T47D (cell line): ENCODE measurements at places on chromosomes 2 and 18.

DNA sequence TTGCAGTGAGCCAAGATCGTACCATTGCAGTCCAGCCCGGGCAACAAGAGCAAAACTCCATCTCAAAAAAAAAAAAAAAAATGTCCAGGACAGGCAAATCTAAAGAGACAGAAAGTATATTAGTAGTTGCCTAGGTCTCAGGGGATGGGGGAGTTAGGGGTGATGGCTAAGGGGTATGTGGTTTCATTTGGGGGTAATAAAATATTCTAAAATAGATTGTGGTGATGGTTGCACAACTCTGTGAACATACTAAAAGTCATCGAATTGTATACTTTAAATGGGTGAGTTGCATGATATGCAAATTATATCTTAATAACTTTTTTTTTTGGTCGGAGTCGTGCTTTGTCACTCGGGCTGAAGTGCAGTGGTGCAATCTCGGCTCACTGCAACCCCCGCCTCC, 34.2 kb upstream of the ACTR2 start:
- no peak for DNase-seq

DNA sequence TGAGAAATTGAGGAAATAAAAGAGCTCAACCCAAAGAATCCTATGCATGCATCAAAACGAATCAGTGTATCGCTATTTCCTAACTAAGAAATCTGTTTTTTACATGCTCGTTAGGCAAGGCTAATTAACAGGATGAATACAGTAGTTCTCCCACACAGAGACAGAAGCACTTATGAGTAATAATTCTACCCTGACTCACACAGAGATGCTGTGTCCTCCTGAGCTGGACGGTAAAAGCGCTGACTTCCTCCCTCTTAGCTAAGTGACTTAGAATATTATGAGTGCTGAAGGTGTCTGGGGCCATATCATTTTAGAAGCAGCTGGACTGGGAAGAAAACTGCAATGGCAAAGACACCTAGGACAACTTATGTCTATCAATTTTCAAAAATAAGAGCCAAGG, 18.5 kb downstream of the PLEKHM3 start:
- DNase-seq: no peak

DNA sequence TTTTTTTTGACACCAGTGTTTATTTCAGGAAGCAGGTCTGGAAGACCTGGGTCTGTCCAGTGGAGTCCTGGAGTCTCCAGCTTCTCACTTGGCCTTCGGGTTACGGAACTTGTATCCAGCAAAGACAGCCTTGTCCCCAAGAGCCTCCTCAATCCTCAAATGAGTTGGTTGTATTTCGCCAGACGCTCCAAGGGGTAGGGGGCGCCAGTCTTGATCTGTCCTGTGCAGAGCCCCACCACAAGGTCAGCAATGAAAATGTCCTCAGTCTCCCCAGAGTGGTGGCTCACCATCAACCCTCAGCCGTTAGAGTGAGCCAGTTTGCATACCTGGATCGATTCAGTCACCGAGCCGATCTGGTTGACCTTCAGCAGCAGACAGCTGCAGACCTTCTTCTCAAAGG, 21.9 kb downstream of the ASXL2 start:
- DNase-seq: no peak

DNA sequence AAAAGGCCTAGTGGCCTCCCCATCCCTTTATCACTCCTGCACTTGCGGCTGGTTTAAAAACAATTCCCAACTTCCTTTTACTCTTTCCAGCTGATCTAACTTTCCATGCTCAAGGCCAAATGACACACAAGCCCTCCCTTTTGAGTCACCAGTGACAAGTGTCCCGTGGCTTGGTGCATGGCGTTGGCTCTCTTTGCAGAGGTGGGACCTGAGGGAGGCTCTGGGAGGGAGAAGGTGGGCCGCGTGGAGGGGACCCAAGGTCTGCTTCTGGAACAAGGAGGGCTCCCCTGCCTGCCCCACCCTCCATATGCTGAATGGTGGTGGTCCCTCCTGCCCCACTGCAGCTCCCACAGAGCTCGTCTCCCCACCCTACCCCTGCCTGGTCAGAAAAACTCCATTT, 30.8 kb upstream of the HPCAL1 start:
- no peak for DNase-seq

DNA sequence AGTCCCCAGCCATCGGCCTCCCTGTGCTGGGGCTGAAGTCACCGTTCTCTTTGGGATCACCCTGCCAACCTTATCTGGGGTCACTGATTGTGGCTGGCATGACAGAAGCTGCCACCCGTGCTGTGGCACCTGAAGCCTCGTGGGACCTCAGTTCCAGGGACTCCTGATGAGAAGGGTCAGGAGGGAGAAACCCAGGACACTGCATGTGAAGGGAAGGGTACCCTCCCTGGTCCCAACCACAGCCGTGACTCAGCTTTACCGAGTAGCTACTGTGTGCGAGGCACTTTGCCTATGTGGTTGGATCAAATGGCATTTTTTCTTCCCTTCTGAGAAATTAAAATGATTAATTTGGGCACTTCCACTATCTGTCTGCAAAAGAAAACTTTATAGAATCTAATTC, 64.4 kb downstream of the SP110 start:
- no peak for DNase-seq

GRCh38 chr18:13538630-13539029, 187.7 kb downstream of the FAM210A start:
- DNase-seq: no peak

DNA sequence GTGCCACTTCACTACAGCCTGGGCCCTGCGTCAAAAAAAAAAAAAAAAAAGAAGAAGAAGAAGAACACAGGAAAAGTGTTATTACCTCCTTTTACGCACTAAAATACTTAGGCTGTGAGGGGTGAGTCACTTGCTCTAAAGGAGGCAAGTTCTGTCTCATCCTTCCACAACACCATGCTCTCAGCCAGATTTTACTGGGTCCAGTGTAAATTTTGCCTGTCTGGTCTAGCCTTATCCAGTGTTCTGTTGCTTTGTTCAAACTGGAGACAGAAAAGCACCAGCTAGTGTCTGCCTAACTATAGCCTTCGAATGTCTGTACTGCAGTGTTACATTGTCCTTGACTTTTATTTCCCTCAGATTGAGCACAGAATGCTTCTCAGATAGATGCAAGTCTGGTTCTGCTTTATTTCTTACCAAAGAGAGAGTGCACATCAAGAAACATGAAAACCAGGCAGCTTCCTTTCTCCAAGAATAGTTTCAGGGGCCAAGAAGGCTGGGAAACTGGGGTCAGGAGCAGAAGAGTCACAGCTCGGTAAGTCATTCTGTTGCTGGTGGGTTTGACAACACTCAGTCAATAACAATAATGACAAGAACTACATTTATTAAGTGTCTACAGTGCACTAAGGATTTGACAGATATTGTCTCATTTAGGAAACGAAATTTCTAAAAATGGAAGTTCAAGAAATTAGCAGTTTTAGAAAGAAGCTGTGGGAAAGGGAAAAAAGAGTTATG, 3.1 kb upstream of the MSGN1 start:
- no peak for DNase-seq

DNA sequence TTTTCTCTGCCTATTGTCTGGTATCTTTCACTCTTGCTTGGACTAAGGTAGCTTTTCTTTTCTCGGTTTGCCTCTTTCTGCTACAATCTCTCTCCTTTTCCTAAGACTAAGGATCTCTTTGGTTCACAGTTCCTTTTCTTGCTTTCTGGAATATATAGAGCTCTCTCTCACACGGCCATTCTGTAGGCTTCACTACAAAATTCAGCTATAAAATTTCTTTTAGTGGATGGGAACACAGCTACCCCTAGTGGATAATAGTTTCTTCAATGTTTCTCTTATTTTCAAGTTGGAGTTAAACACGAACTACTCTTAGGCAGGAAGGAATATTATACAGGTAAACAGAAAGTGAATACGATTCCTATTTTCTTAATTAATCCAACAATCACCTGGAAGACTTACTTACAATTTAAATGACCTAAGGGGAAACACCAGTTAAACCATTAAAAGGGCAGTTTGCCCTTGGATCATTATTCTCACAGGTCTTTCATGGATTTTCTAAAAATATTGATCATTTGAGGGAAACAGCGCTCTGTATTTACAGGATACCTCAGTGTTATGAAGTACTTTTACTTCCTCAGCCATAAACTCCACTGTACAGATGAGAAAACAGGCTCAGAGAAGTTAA, 140.5 kb downstream of the LRP2 start:
- DNase-seq: peak; percentile 54

DNA sequence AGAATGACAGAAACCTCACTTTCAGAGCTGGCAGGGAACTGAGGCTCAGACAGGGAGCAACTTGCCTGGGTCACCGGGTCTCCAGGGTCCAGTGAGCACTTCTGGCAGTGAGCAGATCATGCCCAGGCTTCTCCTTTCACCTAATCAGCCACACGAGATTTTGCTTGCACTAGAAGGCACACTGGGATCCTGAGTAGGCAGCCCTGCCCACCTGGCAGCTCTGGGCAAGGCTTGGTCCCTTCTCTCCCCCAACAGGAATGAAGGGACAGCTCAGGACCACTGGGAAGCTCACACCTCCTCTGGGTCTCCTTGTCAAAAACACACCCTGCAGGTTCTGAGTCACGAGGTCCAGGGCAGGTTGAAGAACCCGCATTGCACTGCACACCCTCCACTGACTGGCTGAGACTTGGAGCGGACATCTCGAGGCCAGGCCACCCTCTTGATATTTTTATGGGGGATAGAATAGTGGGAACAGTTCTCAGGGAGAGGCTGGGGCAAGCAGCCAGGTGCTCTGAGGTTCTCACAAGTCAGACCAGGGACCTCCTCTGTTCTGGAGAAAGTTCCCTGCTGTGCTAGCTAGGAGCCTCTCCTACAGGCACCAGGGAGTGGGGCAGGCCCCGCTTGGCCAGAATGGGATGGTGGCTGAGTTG, 5.7 kb downstream of the MAL start:
- DNase-seq: no peak

DNA sequence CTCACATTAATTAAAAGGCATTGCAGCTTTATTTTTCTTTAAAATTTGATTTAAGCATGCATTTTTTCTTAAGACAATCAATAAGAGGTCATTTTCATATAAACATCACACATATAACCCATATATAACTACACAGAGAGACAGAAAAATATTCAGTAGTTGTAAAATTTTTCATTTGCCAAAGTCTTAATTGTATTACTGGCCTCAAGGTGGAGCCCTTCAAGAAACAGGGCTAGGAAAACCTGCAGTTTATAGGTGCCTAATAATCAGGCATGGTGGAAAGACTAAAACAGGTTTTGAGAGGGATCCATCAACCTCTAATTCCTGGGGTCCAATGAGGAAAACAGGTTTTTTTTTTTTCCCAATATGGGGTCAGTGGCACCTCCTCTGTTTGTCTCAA, 71.3 kb upstream of the ZNF804A start:
- DNase-seq: no peak
